ENCODE measurements at places on chromosomes 6 and 20.

- no peak for DNase-seq
Measured at GRCh38 chr20:13443690-13444089, 195.0 kb downstream of the TASP1 start.

DNA sequence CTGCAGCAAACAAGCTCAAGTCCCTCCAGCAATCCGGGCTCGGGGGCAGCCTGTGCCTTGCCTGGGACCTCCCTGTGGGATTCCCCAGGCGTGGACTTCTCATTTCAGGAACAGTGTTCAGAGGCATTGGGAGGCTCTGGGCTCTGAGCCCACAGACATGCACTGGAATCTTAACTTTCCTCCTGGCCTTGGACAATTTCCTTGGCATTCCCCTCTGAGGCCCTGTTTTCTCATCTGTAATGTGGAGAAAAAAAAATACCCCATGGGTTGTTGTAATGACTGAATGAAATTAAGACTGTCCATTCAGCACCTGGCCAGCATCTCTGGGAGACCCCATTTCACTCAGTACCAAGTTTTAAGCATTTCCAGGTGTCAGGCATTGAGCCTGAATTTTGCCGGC, 17.6 kb downstream of the BPIFB4 start:
- DNase-seq: no peak

GRCh38 chr6:118249680-118250079, 298.4 kb upstream of the PLN start:
- DNase-seq: no peak

- DNase-seq: no peak
Measured at GRCh38 chr6:133906050-133906449, 17.1 kb downstream of the TCF21 start.

DNA sequence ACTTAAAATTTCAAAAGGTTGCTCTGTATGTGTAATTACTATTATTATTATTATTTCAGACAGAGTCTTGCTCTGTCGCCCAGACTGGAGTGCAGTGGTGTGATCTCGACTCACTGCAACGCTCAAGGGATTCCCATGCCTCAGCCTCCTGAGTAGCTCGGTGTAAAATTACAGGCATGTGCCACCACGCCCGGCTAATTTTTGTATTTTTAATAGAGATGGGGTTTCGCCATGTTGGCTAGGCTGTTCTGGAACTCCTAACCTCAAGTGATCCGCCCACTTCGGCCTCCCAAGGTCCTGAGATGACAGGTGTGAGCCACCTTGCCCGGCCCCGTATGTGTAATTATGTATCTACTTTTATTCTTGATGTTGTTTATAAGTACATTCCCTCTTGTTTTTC, 65.3 kb upstream of the ZNF217 start:
- peak; percentile 89 for DNase-seq

- DNase-seq: no peak
Measured at GRCh38 chr6:28766426-28766825, 157.4 kb downstream of the TRIM27 start.

DNA sequence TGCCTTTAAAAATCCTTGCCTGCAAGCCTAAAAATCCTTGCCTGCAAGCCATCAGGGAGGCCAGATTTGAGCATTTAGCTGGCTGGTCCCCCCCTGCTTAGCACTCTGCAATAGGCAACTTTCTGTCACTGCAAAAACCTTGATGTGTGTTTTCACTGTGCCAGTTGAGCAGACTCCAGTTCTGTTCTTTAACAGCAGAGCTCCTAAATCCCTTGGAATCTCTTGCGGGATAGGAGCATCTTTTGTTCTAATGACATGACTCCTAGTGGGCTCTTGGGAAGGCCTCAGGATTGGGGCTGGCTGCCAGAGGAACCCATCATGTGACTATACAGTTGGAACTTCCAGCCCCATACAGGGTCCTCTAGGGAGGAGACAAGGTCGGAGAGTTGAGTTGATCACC, 50.4 kb downstream of the FAM184A start:
- DNase-seq: no peak

GRCh38 chr20:1806456-1806855, 88.8 kb upstream of the SIRPA start:
- no peak for DNase-seq

GRCh38 chr20:53834749-53835148, 235.6 kb downstream of the BCAS1 start:
- DNase-seq: no peak

DNA sequence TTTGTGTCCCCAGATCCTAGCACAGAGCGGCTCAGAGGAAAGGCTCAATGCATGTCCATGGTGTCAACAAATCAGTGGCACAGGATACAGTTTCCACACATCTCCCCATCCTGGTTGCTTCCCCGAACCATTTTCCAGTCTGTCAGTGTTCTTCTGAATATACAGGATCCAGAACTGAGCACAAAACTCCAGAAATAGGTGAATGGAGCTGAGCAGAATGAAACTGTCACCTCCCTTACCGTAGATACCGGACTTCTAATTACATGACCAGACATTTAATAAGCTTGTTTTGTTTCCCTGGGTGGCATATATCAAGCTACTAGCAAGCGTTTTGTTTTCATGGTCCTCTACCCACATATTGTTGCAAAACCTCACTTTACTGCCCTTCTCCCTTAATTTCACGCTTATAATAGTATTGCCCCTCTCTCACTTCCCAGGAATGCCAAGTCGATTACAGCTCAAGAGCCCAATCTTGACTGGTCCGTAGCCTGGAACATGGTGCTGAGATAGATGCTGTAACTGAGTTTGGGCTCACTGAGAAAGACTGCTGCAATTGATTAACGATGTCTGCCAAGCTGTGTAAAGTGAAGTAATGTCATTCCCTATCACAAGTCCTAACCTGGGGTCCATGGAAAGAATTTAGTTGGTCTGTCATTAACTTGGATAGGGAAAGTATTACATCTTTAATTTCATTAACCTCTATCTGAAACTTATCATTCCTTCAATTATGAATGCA, 12.0 kb upstream of the SCRT2 start:
- no peak for DNase-seq

- no peak for DNase-seq
Measured at GRCh38 chr6:30238178-30238795, 25.1 kb upstream of the TRIM26 start.

GRCh38 chr20:20513720-20514119, 145.8 kb downstream of the INSM1 start:
- no peak for DNase-seq

DNA sequence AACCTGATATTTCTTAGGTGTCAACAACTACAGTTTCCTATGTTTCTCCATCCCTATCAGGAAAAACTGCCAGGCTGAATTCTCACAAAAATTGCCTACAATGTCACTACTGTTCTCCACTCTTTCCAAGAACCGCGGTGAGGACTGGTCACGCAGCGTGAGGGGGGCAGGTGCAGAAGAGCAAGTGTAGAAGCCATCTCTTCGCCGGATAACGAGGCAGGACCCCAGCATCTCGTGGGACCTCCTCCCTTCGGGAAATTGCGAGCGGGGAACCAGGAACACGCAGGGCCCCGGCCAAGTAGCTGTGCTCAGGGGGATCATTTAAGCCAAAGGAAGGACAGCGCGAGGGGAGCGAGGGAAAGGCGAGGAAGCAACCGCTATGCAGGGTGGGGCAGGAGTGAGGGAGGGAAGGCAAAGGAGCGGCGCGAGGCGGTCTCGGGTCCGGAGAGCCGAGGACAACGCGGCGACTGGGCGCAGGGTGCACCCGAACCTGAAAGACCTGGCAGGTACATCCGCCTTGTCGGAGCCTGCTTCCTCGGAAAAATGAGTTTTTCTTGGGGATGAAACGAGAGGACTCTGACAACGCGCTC, 559 bp downstream of the APMAP start:
- DNase-seq: peak; percentile 40

- DNase-seq: no peak
Measured at GRCh38 chr6:95544517-95545225, 32.7 kb upstream of the MANEA start.

DNA sequence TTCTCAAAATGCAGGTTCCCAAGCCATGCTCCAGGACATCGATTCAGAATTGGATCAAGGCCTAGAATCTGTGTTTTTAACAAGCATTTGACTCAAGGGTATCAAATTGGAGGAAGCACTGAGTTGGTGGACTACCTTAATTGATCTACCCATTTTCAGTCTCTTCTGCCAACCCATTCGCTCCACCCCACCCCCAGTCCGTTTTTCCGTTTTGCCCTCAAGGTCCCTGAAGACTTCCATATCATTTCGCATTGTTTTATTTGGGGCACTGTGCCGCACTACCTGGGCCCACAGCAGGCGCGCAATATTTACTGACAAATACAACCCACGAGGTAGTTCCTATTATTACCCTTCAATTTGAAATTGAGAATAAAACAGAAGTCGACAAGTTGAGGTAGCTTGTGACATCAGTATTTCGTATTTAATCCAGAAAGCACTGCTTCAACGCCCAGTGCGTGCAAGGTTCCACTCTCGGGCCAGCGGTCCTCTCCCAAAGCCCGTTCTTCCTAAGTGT, 557 bp upstream of the DHX35 start:
- DNase-seq: no peak

DNA sequence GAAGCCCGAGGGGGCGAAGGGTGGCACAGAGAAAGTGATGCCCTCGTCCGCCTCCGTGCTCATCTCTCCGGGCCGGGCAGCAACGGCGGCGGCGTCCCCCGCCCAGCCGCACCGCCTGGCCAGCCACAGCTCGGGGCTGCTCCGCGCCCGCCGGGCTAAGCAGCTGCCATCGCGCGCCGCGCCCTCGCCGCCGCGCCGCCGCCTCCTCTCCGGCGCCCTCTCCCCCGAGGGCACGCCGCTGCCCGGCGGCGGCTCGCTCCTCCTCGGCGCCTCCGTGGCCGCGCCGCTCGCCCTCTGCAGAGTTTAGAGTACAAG, 225 bp downstream of the MAP3K5 start:
- DNase-seq: no peak

DNA sequence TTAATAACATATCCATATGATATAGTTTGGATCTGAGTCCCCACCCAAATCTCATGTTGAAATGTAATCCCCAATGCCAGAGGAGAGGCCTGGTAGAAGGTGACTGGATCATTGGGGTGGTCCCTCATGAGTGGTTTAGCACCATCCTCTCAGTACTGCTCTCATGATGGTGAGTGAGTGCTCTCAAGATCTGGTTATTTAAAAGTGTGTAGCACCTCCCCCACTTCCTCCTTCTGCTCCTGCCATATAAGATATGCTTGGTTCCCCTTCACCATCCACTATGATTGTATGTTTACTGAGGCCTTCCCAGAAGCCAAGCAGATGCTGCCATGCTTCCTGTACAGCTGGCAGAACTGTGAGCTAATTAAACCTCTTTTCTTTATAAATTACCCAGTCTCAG, 22.9 kb downstream of the IRF4 start:
- DNase-seq: no peak

GRCh38 chr6:159163901-159164370, 5.3 kb upstream of the FNDC1 start:
- DNase-seq: no peak

- DNase-seq: no peak
Measured at GRCh38 chr6:117540670-117541069, 58.2 kb downstream of the DCBLD1 start.

- no peak for DNase-seq
Measured at GRCh38 chr20:36310215-36310981, 4.3 kb downstream of the DLGAP4 start.

DNA sequence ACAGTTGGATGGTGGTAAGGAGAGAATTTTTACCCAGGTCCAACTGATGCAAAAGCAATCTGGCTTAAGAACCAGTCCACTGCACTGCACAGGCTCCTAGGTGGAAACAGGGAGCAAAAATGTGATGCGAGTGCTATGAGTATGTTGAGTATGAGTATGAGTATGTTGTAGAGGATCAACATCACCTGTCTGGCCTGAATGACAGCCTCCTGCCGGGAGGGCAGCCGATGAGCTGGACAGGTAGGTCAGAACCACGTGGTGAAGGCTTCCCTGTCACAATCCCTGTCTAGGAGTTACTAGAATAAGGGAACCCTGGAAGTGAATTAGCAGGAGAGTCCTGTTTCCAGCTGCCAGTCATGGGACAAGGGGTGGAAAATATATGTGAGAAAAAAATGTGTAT, 44.3 kb upstream of the SNX9 start:
- no peak for DNase-seq

GRCh38 chr6:33905071-33905609, 101.3 kb upstream of the MLN start:
- DNase-seq: no peak

DNA sequence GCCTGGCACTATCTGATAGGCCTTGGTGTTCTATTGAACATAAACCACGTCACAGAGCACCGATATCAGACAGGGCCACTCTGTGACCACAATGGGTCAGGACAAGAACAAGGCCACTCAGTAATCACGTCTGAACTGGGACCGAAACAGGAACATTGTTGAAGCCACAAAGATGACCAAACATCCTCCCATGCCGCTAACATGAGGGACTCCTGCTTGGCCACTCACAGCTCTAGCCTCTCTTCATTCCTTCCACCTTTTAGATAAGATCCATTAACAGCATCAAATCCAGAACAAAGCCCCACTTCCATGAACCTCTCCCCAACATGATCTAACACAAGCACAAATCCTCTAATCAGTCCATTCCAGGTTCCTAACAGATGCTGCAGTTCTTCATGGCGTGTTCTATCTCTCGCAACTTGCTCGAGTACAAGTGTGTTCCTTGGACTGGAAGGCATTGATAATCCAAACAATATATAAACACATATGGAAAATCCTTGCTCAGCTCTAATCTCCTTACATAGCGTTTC, 7.4 kb downstream of the SIRT5 start:
- DNase-seq: no peak

DNA sequence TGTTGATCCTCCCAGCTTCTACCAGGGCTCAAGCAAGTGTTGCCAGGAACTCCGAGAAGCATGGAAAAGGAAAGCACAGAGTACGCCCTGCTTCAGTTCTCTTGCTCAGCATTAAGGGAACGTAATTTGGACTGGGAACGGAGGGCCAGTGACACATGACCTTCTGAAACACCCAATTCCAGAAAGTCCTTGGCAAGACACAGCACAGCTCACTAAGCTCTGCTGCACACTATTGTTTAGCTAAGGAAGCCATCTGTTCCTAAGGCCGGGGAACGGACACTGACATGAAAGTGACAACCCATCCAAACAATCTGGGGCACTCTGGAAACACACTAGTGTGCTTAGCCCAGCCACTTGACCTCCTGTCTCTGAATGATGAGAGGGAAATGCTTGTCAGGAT, 56.9 kb upstream of the NXT1 start:
- no peak for DNase-seq

DNA sequence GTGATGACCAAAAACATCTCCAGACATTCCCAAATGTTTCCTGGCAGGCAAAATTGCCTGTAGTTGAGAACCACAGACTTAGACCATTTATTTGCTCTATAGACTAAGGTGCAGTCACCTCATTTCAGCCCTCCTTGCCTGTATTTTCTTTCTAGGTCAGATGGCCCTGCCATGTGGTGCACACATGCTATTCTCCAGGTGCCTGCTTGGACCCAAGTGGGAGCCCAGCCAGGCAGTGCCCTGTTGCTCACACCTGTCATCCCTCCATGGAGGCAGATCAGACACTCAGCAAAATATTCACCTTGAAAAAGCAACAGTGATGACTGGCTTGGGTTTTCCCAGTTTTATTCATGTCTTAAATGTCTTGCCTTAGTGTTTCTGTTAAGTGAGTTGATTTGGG, 311.4 kb downstream of the TFAP2C start:
- no peak for DNase-seq

GRCh38 chr20:8536262-8536618, 404.2 kb downstream of the PLCB1 start:
- DNase-seq: no peak

Measured in NCI-H2171 treated with DMSO at 0.1 percent for 48 hours (cell line).